ENCODE measurements at places on chromosomes 12 and 14.

GRCh38 chr14:73712540-73713180, 1.5 kb downstream of the PNMA1 start:
- peak; percentile 30 for DNase-seq

DNA sequence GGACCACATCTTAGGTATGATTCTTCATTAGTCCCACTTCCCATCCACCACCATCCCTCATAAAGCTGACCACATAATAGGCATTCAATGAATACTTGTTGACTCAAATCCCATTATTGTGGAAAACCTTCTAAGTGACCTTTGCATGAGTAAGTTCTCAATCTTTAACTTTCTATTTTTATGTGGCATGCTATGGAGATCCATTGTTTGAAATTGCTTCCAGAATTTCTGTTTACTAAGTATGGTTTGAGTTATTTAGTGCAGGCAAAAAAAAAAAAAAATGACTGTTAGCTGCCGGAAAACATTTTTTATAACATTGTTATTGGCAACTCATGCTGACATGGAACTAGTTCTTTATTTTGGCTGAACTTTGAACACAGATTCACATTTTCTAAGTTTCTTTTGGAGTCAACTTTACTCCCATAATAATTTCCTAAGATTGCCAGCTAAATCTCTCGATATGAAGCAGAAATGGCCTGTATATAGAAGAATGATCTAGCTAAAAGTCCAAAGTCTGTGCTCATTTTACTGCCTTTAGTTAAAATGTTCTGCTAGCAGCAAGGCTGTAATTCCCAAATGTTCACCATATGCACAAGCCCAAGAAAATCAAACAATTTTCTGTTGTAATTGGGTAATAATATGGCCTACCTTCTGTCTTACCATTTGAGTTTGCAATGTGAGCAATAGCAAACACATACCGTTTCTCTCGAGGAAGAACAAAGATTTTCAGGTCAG, 77.9 kb downstream of the PTGER2 start:
- no peak for DNase-seq

DNA sequence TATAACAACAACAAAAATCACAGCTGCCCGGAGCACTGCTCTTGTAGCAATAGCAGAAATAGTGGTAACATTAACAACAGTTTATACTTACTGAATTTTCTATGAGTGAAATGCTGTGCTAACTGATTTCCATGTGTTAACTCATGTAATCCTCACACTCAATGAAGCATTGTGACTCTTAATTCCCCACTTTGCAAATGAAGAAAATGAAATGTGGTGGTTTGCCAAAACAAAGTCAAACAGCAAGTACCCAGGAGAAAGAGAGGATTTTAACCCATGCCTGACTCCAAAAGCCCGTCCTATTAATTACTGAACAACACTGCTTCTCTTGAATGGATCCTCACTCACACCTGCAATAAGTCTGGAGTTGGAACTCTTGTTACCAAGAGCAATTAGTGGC, 123.5 kb downstream of the MED13L start:
- DNase-seq: no peak

GRCh38 chr12:10700581-10700980, 22.5 kb downstream of the YBX3 start:
- DNase-seq: no peak

GRCh38 chr12:105935106-105935505, 203.6 kb downstream of the NUAK1 start:
- DNase-seq: no peak

DNA sequence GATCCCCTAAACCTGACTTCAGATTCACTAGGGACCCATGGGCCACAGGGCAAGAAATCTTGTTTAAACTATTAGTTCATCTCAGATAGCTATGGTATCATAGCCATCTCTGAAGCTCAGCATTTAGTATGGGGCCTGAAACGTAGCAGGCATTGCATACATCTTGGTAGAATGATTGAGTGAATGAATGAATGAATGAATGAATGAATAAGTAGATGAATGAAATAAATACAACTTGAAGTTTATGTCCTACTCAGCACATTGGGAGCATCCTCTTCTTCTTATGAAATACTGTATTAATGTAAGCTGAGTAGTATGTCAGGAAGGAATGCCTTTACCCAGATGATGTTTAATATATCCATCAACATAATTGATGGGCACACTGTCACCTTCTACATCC, 175.4 kb upstream of the EEA1 start:
- DNase-seq: no peak

Data from stimulated activated CD4-positive, alpha-beta T cell treated with anti-CD3 and anti-CD28 coated beads, Interleukin-2, amount 100 ng/mL, for 48 hours (primary cell).